ENCODE measurements at places on chromosomes 6 and 20.

GRCh38 chr20:2022163-2022562 lies 28.3 kb upstream of the PDYN start:
- DNase-seq = no peak

DNA sequence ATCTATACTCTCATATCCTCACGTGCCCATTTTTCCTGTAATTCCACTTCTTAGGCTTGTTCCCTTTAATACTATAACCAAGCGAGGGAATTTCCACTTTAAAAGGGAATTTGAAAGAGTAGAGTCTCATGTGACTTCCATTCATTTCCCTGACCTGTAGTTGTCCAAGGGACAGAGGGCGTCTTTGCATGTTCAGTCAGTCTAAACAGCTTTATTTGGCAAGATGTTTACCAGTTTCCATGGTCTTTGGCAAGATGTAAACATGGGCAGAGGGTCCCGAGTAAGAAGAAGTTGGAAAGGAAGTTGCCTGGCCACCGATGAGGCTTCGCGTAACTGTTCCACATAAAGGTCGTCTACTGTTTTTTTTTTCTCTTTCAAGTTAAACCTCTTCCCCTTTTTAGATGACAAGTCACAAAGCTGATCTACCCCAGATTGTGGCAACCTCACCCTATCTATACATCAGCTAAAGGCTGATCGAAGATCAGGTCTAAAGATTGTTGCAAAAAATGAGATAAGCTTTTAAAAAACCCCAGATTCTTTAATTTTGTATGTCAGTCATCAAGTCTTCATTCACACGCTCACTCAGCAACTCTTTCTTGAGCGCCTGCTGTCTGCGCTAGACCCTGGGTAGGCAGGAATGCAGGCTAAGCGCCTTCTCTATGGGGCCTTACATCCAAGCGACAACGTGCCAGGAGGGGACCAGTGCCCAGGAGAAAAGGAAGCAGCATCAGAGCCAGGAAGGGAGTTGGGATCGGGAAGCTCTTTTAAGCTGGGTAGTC lies 31.7 kb upstream of the CCR6 start:
- no peak for DNase-seq

- peak; percentile 70 for DNase-seq
Observed at GRCh38 chr20:51562332-51563173, 20.0 kb upstream of the NFATC2 start.

DNA sequence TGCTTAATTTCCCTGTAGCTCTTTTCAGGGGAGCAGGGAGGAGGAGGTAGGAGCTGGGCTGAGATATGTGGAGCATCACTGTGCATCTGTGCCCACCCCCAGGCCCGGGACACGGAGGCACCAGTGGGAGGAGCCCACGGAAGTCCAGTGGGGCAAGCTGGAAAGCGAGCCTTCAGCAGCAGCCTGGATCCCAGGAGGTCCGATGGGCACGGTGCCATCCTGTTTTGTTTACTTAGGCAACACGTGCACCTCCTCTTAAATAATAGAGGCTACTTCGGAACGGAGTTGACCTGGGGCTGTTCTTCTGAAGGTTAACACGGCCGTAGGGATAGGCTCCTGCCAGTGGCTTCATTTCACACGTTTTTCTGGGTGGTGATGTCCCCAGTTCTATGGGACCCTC lies 51.6 kb downstream of the CDH4 start:
- no peak for DNase-seq

GRCh38 chr20:43827940-43828562 lies 86.6 kb upstream of the TOX2 start:
- DNase-seq = no peak

DNA sequence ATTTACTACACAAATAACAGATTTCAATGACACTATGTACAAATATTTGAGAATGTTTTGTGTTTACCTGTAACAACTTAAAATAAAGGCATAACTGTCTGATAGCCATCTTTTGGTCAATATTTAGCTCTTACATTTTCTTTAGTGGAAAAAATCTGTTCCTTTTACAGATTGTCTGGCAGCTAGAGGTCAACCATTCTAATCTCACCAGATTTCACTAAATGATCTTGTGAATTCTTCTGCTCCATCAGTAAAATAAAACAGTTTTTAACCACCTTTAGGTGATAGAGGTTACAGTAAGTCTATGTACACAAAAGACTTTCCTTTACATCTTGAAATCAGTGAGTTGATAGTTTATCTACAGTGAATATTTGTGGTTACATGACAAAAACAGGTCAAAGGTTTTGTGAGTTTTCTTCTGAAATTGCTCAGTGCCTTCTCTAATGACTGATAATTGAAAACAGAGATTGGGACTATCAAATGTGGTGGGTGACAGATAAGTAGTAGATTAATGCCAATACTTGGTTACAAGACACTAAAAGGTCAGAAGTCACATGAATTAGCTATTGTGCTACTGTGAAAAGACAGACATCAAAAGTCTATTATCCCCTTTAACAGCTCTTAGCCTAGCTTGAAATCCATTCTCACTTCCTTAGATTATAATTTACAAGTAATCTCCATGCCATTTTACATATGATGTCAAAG lies 47.4 kb downstream of the BMP5 start:
- no peak for DNase-seq

- DNase-seq = no peak
Observed at GRCh38 chr6:47264775-47265184, 44.9 kb downstream of the TNFRSF21 start.

GRCh38 chr6:3151691-3152090 lies 5.7 kb downstream of the TUBB2A start:
- DNase-seq = no peak

GRCh38 chr6:161186173-161186769 lies 87.6 kb downstream of the AGPAT4 start:
- DNase-seq = peak; percentile 30

DNA sequence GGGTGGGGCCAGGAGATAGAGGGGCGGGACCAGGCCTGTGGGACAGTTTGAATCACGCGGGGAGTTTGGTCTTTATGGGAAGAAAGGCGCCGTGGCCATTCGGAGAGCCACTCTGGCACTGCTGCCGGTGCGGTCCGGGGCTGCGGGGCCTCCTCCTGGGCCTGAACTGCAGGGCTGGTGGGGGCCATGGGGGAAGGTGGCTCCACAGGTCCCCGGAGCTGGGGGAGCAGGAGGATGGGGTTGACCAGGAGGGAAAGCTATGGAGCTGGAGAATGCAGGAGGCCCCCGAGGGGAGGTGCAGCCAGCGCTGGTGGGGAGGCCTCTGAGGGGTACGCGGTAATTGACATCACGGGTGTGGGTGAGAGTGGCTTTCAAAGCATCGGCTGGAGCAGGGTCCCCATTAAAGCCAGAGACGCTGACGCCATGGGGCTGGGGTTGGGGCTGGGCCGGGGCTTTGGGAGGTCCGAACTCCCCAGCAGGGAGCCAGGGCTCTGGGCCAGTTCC lies 1.8 kb upstream of the BHLHE23 start:
- DNase-seq = no peak

DNA sequence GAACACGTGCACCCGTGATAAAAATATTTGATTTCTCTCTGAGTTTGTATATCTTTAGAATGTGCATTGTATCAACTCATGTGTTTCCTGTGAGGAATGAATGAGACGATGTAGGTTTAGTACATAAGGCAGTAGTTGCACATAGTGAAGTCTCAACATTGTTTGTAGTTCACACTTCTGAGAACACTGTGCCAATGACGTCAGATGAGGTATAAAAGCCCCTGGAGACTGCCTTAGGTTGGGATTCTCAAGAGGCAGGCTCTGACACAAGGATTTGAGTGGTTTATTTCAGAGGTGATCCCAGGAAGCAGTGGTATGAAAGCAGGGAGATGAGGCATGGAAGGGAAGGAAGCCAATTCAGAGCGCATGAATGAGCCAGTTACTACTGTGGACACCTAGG lies 2.6 kb upstream of the NKAIN2 start:
- DNase-seq = no peak

GRCh38 chr6:69816026-69816425 lies 19.2 kb upstream of the LMBRD1 start:
- DNase-seq = no peak

DNA sequence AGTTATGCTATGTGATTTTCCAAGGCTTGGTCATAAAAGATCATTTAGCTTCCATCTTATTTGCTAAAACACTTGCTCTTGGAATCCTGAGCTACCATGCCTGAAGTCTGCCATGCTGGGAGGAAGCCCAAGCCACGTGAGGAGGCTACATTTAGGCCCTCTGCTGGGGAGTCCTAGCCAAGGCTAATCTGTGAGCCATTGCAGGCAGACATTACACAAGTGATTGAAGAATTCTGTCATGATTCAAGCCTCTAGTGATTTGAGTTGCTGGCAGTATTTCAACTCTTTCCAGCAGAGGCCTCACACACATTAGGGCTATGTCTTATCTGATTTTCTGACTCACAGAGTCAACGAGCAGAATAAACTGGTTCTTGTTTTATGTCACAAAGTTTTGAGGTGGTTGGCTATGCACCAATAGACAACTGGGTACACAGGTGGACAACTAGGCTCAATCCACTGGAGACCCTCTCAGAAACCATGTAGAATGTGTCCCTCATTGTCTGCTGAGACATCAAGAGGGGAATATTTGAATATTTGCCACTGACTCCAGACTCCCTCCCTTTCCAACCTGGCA lies 227.2 kb upstream of the SULF2 start:
- DNase-seq = no peak

GRCh38 chr6:13615792-13616120 lies 621 bp downstream of the NOL7 start:
- DNase-seq = peak; percentile 39

GRCh38 chr6:46720401-46720800 lies 14.8 kb downstream of the PLA2G7 start:
- DNase-seq = no peak

DNA sequence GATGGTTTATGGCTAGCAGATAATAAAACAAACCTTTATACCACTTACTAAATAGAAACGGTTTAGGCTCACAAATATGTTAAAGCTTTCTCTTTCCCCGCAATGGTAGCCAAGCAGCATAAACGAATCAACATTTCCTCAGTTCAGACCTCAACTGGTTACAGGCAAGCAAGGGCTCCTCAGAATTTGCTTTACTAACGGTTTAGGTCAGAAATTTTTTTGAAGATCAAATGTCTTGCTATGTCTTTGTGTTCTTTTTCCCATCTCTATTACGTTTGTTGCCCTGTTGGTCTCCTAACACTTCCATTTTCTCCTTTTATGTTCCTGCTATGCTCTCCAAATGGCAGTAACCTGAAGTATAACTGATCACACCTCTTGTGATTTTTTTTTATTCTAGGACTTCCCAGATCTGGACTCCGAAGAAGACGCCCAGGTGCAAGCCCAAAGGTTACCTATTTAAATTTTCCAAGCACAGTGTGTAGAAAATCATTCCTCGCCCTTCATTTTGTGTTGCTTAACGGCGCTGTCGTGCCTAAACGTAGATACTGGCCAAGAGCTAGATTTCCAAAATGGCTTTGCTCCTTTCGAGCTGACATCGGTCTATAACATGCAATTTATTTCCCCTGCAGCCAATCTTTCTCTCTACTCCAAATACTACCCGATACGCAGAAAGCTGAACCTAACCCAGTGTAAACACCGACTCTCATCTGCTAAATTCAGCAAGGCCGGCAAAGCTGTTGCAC lies 717 bp upstream of the ASF1A start:
- no peak for DNase-seq

GRCh38 chr20:46009816-46010215 lies 1.1 kb downstream of the MMP9 start:
- no peak for DNase-seq

GRCh38 chr6:49327005-49327404 lies 136.0 kb downstream of the MMUT start:
- no peak for DNase-seq

GRCh38 chr20:47818016-47818415 lies 32.7 kb upstream of the SULF2 start:
- DNase-seq = no peak

- DNase-seq = no peak
Observed at GRCh38 chr6:30945281-30945680, 4.5 kb downstream of the MUCL3 start.

DNA sequence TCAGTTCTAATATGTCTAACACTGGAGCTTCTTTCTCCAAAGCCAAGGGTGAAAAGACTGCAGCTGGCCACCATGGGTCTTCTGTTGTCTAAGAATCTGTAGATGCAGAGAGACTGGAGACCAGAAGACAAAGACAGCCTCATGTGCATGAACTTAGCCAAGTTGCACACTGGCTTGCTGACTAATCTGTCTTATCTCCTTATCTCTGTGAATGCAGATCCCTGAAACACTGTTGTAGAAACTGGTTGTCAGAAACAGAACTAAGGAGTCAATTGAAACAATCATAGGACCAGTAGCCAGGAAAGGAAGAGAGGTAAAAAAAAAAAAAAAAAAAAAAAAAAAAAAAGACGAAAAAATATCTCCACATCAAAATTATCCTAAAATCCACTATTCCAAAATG lies 109.7 kb downstream of the BFSP1 start:
- no peak for DNase-seq

DNA sequence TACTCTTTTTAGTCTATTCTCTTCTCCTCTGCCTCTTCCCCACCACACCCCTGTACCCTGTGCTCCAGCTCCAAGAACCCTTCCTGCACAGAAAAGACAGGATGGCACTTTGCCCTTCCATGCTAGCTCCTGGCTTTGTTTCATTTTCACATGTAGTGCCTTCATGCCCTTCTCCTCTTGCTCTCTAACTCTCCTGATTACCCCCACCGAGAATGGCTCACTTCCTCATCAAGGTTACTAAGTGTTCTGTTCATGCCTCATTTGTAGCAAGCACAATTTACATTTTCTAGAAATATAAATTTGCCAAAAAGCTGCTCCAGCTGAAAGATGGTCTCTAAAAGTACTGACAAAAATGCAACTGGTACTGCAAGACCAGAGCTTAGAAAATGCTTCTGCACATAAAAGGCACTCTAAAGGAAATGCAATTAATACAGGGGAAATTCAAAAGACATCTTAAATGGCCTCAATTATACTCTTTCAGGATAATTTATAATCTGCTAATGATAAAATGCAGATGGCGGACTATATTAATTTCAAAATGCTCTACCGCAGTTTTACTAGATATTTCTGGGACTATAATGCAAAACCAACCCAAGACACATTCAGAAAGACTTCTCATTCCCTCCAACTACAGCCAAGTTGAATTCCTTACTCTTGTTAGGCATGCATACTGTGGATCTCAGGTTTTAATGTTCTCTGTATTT lies 570.2 kb downstream of the PRKN start:
- no peak for DNase-seq

GRCh38 chr6:169803816-169804340 lies 52.5 kb downstream of the ERMARD start:
- no peak for DNase-seq

GRCh38 chr6:15386110-15386755 lies 140.4 kb downstream of the JARID2 start:
- DNase-seq = no peak

DNA sequence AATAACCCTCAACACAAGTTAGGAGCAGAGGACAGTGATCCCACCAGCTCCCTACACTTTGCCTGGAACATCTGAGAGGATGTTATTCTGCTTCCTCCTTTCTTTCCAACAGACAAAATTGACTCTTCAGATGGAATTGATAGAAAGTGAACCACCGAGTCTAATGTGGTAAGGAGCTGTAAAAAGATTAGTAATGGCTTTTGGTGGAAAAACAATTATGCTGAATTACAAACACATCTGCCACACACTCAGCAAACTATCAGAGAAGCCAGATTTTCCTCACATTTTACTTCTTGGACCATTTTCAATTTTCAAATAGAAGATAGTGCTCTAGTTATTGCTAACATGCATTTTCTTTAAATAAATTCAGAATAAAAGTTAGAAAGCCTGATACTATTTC lies 171.8 kb upstream of the COL21A1 start:
- no peak for DNase-seq

GRCh38 chr20:25238319-25239037 lies 9.4 kb upstream of the PYGB start:
- no peak for DNase-seq

Data from C1 segment of cervical spinal cord (tissue), 14 donors.